Cardiac ventricle fibroblast (primary cell): ENCODE measurements at places on chromosomes 12 and 14. TPM values are rescaled to one million over a fixed set of nuclear protein-coding genes. Genes with fewer than 3 reads are reported as not detected.

Gene SLC2A14
- total RNA-seq, result not detected in 2 replicates

Gene SMIM41
- not detected in 2 replicates for total RNA-seq

Gene MAP4K5
- total RNA-seq, result 71.0 and 96.0 TPM in 2 replicates

Gene KRT72
- not detected in 2 replicates for total RNA-seq

Gene TAS2R42
- total RNA-seq, result not detected in 2 replicates

Gene ACRBP
- total RNA-seq, result 0.10 and 0.31 TPM in 2 replicates

Gene FAM222A
- 0.12 and 0.64 TPM in 2 replicates for total RNA-seq
